ENCODE measurements at places on chromosomes 12 and 14.

DNA sequence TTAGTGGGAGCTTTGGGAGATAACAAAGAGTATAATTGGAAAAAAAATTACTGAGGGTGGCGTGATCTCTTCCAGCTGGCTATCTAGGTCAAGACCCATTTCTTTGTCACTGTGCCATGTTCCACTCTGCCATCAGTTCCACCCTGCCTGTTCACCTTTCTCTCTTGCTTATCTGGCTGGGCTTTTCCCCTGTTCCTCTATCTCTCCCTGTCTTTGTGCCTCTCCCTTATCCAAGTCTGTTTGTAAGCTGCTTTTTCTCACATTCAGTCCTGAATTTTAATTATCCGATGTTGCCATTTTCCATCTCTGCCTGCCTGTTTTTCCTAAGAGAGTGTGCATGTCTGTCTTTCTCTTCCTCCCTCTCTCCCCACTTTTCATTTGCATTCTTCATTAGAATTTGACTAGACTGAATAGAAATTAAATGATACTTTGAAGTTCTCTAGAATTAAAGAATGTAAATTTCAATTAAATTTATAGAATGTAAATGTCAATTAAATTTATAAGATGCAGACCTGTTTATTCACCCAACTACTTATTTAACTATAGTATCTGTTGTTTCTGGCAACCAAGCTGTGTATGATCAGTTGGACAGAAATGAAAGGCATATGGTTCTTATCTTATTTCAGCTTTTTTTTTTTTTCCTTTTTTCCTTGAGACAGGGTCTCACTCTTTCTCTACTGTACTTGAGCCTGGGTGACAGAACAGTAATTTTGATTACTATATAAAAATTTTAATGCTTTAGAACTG, 40.9 kb upstream of the A2ML1 start:
- no peak for DNase-seq

- peak; percentile 0 for DNase-seq
Measured at GRCh38 chr12:73383584-73384222, 1111.5 kb downstream of the TRHDE start.

DNA sequence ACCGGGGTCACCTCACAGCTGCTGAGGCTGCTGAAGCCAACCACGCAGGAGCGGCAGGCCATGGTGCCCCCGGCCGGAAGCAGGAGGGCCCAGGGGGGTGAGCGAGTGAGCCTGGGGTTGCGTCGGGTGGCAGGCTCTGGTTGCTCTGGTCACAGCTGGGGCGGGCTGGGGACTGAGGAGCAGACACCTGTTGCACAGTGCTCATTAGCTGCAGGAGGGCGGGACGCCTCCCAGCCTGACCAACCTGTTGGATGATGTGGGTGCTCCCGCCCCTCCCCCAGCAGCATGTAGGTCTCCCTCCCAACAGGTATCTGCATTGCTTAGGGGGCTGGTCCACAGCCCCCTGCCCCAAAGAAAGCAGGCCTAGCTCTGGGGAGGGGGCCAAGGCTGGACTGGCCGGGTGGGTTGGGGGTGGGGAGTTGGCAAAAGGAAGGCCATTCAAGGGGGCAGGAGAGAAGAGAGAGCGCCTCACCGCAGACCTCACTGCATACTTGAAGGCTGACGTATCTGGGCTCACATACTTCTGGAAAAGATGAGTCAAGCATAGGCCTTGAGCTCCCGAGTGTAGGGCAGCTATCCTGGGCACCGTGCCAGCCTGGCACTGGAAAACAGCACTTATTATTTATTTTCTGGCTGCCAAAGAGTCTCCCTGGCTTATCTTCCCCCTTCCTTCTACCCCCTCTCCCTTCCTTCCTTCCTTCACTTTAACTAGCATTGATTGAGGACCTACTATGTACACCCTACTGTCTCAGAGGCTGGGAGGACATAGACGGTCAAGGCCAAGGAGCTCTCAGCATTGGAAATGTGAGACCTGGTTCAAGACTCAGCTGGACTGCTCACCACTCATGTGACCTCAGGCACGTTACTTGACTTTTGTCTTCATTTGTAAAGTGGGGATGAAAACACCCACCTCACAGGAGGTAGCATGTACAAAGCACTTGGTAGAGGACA, at the start of gene KRT80:
Gene KRT80, minus strand, starts transcription at position 174 of the 951 bp plus-strand sequence. Its CDS starts 112 bp downstream, at position 62.
- DNase-seq: peak; percentile 94

DNA sequence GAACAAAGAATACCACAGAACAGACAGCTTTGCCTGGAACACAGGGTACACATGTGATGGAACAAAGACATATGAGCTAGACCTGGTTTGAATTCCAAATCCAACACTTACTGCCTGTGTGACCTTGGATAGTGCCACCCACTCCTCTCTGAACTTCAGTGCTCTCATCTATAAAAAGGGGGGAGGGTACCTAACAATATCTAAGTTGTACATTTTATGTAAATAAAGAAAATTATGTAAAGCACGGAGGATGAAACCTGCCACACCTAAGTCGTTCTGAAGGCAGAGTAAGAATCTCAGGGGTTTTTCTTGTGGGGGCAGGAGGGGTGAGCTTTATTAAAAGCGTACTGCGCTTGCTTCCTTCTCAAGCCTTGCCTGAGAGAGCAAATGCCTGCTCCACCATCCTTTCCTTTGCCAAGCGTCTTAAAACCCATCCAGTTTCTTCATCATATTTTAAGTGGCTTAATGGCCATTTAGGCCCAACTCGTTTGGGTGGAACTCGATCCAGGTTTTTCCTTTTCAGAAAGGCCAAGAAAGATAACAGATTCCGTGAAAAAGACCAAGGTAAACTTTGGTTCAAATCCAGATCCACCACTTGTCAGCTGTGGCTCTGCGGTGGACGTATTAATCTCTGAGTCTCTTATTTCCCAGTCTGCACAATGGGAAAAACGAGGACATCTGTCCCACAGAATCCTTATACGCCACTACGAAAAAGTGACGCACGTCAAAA, 946 bp downstream of the DDX24 start:
- DNase-seq: no peak

DNA sequence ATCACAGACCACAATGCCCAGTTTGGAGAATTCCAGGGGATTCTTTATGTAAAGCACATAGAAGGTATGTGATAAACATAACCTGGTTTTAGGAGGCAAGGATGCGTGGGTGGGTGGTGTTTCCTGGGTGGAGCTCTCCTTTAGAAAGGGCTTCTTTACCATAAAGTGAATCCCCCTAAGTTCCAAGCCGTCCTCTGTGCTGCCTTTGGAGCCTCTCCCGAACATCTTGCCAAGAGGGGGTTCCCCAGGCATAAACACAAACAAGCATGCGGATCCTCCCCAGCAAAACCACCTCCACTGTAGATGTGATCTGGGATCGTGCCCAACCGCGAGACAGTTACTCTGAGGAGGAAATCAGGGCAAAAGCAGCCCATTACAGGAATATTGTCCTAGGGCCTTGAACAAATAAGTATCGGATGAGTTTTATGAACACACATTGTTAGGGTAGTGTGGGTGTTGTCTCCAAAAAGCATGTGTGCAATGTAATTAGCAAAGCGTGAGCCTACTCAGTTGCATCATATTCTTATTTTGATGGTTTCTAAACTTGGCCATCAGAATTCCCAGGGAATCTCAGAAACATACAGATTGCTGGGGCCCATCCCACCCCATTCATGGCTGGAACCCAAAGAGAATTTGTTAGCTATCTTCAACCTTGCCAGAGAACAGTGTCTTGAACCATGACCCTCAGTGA, 48.8 kb upstream of the CORO1C start:
- no peak for DNase-seq

- DNase-seq: no peak
Measured at GRCh38 chr14:57909626-57910025, 43.7 kb upstream of the SLC35F4 start.

DNA sequence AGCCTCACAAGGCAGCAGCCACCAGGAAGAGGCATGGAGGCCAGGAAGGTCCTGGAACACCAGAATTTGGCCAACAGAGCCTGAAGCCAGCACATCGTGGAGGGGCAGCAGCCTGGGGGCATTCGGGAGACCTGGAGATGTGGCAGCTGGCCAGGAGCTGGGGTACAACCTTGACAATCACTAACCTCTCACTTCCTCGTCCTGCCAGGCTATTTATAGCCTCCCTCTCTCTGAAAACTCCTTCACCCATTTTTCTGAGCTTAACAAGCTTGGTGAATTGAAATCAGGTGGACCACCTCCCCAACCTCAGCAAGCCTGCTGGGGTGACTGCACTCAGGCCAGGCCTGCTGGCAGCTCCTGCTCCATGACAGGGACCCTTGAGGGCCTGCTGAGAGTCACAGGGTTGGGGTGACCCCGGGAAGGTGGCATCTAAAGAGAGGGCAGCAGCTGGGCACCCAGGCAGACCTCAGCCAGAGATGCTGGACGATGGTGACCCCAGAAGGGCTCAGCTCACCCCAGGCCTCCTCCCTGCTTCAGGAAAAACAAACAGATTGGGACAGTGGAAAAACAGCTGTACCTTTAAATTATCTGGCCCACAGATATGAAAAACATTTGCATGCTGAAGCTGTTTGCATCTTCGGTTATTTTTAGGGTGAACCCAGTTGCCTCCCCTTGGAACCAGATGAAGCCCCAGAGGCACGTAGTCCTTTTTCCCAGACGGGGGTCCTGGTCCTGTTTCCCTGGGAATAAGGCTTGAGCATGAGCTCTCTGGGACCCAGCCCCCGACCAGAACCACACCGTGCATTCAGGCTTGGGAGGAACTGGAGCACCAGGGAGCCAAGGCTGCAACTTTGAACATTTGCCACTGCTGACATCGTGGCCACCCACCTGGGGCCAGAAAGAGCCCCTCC, 67.0 kb downstream of the PITPNM2 start:
- no peak for DNase-seq

DNA sequence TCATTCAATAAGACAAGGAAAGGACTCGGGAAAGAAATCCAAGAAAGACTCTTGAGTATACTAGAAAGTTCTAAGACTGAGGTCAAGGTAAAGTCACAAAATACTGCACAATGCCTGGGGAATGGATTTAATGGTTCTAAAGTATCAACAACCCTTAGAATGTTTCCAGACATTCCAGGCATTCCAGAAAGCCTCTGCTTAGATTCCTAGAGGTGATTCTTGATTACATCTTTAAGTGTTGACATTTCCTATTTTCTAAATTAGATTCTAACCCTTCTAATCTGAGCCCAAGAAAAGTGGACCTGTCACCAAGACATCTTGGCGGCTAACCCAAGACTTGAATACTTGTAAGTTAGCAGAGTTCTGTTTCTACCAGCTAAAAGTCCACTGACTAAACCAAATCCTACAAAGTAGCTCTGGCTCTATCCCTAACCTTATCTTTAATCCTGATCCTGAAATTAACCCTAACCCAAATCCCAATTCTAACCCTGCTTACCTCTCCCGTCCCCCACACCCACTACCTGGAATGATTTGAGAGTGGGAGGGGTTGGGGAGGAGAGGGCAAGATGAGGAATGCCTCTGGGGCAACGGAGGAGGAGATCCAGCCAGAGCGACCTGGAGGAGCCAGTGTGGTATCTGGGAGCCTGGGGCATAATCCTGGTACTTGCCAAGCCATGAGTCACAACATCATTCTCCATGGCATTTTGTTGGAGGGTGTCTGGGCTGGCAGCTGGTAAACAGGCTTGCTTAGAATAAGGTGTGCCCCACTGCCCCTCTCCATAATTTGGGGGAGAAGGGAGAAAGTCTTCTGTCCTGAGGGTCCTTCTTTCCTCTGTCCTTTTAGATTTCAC, 93.4 kb upstream of the HOXC13 start:
- DNase-seq: no peak

- peak; percentile 69 for DNase-seq
Measured at GRCh38 chr14:24429395-24430142, at the start of the genes CBLN3 and KHNYN. TSS of gene CBLN3 (minus strand) at chr14:24429668. CDS start at chr14:24429054, 614 bp downstream. TSS of gene KHNYN (plus strand) at chr14:24429954. CDS start at chr14:24430731, 777 bp downstream.

GRCh38 chr12:56718636-56719035, 6.5 kb downstream of the NACA start:
- DNase-seq: no peak

DNA sequence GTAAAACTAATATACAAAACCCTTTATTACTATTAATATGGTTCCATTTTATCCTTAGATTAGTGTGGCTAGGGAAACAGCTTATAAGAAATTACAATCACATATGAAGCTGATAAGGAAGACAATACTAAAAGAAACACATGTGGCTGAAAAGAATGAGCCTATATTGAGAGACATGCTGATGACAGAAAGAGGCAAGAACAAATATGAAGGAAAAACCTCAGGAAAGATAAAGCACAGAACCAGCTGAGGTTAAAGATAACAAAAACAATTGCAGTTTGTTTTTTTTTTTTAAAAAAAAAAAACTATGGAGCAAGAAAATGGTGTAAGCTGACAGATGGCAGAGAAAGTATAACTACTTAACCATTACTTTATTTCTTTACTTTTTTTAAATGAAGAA, 69.2 kb upstream of the OSBPL8 start:
- DNase-seq: no peak

DNA sequence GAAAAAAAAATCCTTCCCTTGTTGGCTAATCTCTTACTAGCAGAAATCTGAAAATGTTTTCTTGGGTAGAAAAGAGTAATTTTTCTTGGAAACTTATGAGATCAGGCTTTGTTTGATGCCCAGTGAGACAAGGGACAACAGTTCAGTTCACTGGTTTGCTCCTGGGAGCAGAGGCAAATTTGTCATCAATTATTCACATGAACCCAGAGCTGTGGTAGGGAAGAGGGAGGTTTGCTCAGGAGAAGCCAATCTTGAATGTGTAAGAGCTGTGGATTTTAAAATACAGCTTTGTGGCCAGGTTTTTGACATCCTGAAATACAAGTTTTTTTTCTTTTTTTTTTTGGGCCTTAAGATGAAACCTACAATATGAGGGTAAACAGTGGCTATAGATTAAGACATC, 426.6 kb downstream of the ATP23 start:
- DNase-seq: no peak

DNA sequence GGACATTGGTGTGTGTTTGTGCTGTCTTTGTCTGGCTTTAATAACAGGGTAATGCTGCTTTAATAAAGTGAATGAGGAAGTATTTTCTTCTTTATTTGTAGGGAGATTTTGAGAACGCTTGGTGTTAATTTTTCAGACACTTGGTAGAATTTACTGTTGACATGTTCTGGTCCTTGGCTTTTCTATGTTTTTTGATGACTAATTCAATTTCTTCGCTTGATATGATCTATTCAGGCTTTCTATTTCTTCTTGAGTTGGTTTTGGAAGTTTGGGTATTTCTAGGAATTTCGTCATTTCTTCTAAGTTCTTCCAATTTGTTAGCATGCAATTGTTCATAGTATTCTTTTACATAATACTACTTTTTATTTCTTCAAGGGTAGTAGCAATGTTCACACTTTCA, 167.8 kb downstream of the TTC6 start:
- DNase-seq: no peak

DNA sequence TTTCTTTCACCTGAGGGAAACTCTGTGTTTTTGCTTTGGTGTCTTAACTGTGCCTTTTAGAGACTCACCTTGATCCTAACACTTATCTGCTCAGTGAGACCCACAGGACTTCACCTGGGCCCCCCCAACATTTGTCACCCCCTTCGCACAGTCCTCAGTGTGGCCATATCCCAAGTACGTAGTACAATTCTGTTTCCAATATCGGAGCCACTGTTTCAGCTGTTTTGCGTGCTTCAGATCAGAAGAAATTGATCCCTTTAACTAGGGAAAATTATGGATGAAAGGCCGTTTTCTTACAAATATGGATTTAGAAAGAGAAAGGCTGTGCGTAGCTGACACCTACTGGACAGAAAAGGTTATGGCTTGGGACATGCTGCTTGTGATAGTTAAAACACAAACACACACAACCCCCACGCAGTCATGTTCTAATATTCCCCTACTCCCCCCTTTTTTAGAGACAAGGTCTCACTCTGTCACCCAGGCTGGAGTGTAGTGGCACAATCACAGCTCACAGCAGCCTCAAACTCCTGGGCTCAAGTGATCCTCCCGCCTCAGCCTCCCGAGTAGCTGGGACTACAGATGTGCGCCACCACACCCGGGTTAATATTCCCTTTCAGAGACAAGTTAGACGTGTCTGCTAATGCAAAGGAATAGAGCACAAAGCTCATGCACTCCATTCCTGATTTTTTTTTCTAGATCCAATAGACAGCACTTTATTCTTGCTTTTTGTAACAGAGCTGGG, 3.6 kb upstream of the SLC7A8 start:
- DNase-seq: peak; percentile 57

Data from NCI-H345 (cell line).